ENCODE measurements at places on chromosomes 4 and X.

- DNase-seq: peak; percentile 22
Observed at GRCh38 chr4:124322234-124323065, 390.1 kb downstream of the ANKRD50 start.

- no peak for DNase-seq
Observed at GRCh38 chr4:147138171-147138570, 192.5 kb upstream of the TTC29 start.

DNA sequence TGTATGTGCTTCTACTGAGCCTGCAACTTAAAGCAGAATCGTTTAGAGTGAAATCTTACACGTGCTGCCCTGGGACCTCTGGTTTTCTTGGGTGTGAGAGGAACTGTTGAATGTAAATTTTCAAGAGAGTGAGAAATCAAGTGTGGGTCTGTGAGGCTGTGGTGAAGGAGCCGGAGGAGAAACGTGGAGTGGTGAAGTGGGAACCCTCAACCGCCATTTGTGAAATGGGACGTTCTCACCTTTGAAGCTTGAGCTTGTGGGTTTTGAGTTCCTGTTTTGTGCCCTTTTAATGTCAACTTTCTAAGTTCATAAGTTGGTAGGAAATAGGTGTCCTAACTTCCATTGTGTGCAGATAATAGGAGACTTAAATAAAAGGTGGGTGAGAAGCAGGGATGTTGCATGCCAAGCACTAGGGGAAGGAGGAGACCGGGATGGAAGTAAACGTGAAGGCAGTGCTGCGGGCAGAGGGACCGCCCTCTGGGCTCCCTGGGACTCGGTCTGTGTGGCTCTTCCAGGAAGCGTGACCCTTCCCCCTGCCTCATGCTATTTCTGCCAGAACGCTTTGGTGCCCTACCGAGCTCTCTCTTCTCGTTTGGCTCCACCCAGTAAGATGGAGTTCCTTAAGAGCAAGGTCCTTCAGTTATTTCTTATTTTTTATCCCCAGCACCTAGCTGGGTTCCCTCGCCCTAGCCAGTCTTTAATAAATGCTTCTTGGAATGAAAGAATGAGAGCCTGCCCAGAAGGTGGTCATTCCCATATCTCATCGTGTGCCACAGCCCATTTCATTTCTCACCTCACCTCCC is 56.0 kb downstream of the TMEM131L start:
- peak; percentile 65 for DNase-seq

- DNase-seq: no peak
Observed at GRCh38 chr4:184384810-184385557, 89.4 kb downstream of the IRF2 start.

DNA sequence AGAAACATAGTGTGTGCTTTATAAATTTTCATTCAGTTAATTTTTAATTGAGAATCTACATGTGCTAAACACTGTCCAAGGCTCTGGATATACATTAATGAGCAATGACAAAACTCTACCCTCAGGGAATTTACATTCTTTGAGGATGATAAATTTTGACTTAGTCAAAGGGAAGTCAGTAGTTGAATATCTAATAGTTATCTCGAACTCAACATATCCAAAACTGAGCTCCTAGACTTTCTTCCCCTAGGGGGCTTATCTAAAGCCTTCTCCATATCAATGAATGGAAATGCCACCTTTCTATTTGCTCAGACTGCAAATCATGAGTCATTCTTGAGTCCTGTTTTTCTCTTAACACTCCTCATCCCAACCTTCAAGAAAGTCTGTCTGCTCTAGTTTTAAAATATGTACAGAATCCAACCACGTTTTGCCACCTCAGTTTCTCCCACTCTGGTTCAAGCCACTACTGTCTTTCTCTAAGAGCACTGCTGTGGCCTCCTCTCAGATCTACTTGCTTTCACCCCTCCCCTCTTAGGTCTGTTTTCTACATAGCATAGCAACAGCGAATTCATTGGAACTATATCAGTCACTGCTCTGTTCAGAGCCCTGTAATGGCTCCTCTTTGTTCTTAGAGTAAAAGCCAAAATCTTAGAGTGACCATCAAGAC is 9.5 kb downstream of the PARM1 start:
- no peak for DNase-seq

DNA sequence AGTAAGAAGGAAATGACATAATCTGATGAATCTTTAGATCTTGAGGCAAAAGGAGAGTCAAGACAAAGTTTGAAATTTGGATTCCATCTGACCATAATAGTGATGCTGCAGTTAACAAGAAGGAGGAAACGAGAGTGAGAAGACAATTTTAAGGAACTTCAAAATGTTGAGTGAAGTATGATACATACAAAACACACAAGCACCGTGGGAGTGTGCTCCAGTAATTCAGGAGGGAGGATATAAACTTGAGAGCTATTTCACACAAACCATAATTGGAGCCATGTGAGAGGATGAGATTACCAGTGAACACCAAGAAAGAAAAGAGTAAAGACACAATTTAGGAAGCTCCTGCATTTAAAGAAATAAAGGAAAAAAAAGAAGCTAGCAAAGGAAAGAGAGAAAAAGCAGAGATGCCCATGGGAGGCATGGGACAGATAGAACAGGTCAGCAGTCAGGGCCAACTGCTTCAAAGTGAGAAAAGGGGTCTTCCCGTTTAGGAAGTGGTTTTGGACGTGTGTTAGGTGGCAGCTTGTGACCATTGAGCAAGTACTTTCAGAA is 150.7 kb upstream of the SLC7A11 start:
- no peak for DNase-seq

DNA sequence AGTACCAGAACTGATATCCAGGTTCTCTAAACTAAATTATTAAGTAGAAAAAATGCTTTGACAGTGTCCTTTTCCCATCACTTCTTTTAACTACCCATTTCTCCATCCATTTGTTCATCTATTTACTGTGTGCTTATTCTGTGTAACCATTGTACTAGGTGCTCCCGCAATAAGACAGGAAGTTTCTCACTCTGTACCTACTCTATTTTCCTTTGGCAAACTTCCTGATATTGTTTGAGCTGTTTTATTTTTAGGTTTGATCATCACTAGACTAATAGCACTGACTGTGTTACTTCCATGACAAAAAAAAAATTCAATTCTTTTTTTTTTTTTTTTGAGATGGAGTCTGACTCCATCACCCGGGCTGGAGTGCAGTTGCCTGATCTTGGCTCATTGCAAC is 102.5 kb upstream of the CASK start:
- no peak for DNase-seq

GRCh38 chr4:108690738-108691137 is 40.3 kb downstream of the OSTC start:
- DNase-seq: no peak

DNA sequence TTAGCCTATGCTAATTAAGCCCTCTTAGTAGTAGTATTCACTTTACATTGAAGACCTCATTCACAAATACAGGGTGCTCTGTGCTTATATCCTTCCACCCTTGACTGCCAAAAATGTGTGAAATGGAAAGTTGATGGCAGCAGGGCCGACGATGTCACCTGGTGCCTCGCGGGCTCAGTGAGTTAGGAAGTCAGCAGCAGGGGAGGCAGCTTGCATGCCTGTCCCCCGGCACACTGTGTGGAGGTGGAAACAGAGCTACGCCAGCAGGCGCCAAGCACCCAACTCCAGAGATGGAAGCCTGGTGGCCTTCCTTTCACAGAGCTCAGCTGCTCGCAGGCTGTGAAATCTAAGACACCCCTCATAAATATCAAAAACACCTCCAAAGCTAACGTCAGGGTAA is 8.4 kb downstream of the MSL3 start:
- no peak for DNase-seq

- no peak for DNase-seq
Observed at GRCh38 chrX:20056704-20057103, 60.0 kb downstream of the MAP7D2 start.

DNA sequence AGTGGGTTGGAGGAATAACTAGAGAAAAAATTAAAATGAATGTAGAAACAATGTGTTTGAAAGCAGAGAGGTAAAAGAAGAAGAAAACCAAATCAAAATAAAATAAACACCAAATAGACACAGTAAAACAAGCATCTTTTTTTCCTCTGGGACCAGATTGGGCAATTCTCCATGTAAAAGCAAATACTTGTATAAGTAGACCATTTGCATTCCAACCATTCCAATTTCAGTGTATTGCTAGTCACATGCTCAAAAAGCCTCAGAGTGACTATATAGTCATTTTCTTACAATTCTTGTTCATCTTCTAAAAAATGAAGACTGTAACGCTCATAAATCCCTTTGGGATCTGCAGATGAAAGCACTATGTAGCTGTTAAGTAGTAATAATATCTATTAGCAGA is 969.5 kb downstream of the PCDH18 start:
- DNase-seq: no peak

- no peak for DNase-seq
Observed at GRCh38 chr4:3223956-3224748, 24.8 kb upstream of the MSANTD1 start.

DNA sequence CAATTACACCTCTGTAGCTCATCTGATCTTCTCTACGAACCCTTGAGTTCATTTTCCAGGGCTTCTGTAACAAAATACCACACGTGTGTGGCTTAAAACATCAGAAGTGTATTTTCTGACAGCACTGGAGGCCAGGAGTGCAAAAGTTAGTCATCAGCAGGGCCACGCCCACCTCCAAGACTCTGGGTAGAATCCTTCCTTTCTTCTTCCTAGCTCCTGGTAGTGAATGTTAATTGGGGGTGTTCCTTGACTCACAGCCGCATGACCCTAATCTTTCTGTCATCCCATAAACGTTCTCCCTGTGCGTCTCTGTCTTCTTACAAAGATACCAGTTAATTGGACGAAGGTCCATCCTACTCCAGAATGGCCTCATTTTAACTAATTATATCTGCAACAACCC is 115.0 kb downstream of the TRIML1 start:
- no peak for DNase-seq

DNA sequence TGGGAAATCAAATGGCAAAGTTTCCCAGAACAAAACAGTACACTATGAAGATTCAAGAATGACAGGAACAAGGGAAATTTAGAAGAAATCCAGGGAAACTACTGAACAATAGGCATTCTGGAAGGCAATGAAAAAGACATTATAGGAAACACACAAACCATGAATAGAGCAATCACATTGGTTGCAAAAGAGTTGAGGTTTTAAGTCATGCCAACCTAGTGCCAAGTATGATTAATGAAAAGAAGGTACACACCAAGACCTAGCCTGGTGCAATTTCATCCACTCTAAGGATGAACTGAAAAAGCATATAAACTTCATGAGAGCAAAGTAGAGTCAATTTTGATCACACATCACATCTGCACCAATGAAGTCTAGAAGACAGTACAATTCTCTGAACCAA is 326.9 kb downstream of the PDHA2 start:
- DNase-seq: no peak

DNA sequence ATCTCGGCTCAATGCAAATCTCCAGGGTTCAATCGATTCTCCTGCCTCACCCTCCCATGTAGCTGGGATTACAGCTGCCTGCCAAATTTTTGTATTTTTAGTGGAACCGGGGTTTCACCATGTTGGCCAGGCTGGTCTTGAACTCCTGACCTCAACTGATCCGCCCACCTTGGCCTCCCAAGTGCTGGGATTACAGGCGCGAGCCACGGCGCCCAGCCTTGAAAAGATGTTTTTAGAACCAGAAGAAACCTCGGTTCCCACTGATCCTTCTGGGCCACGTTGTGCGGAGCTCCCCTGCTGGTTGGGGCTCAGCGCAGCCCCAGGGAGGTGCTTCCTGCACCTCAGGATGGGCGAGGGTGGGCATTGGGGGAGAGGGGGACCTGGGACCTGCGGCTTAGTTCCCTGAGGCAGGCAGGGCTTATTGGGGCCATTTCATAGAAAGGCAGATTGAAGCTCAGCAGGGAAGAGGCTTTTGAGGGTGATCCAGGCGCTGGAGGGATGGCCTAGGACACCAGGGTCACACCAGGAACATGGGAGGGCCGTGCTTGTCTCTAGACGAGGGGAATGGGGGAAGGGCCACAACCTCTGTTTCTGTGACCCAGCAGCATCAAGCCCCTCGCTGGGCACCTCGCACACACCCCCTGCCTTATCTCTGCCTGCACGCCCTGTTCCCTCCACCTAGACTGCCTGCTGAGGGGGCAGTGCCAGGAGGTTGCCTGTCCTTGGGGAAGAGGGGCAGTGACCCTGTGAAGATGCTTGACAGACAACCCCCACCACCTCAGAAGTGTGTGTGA is 6.3 kb upstream of the ADD1 start:
- no peak for DNase-seq

- no peak for DNase-seq
Observed at GRCh38 chr4:96986816-96987215, 1146.9 kb downstream of the PDHA2 start.

- no peak for DNase-seq
Observed at GRCh38 chrX:6718766-6719165, 183.8 kb upstream of the VCX3A start.

GRCh38 chr4:167544391-167544790 is 310.1 kb upstream of the SPOCK3 start:
- no peak for DNase-seq

DNA sequence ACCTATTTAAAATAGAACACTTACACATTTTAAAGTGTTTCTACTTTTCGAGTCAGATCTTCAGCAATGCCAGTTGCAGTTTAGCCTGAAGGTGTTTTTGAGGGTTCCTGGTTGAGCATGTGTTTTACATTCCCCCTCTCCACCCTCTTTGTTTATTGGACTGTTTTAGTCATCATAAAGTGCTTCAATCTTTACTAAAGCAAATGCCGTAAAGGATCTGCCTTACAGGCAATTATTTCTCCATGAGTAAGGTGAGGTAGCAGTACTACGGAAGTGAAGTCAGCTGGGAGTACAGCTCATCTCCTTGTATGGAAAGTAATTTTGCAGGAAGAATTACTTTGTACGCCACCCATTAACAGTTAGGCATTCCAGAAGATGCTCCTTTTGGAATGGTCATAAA is 36.9 kb downstream of the PDLIM5 start:
- DNase-seq: no peak

- DNase-seq: no peak
Observed at GRCh38 chr4:99815597-99816011, 1.0 kb upstream of the DAPP1 start.

GRCh38 chr4:2947926-2948325 is 15.3 kb downstream of the NOP14 start:
- DNase-seq: no peak

DNA sequence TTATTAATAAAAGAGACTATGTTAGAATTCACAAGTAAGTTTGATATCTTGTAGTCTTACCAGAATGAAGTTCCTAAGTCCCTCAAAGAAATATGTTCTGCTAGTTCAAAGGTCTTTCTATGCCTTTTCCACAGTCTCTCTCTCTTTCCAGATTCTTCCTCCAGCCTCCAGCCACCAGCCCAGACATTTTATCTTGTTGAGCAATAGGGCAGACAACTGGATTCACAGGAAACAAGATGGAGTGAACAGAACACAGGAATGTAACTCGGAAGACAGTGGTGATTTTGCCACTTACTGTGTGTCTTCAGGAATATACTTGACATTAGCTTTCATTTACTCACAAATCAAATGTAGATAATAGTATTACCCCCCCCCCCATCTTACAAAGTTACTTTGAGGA is 17.1 kb upstream of the CPEB2 start:
- no peak for DNase-seq

DNA sequence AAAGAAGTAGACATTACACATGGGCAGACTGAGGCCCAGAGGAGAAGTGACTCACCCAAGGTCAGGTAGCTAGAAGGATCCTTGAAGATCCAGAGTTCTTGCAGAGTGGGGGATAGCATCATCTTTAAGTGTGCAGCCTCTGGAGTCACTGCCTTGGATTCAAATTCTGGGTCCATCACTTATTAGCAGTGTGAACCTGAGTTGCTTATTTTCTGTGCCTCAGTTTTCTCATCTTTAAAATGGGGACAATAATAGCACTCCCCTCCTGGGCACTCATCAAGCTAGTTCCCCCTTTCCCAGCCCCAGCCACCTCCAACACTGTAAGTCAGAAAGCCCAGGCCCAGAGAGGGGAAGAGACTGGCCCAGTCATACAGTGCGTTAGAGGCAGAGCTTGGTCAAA is 141.8 kb upstream of the PJA1 start:
- no peak for DNase-seq

GRCh38 chr4:70709611-70710205 is 12.1 kb upstream of the RUFY3 start:
- no peak for DNase-seq

Data from CD4-positive, alpha-beta T cell treated with Interleukin-1 beta for 1 hour (primary cell).